ENCODE measurements at places on chromosomes 4 and X. TPM values are rescaled to one million over a fixed set of nuclear protein-coding genes. Genes with fewer than 3 reads are reported as not detected.
A peak's percentile ranks its signal among the peaks of the same experiment; 100 is the strongest.

DNA sequence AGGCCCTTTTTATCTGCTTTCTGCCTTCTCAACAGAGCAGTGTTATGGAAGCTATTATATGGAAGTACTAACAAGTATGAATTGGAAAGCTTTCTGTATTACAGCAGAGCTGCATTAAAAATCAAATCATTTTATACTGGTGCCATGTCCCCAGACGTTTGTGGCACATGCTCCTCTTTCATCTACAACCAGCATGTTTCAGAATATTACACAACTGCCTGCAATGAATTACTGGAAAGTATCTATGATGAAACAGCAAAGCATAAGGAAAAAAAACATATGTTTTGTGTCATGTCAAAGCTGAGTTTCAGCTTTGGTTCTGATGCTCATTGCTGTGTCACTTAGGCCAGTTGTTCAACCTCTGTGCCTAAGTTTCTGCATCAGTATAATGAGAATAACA, 576.8 kb downstream of the GBA3 start:
- DNase-seq = no peak
- no peaks in the 10 kb centered on the region for H3K27me3 ChIP-seq
- H3K27ac ChIP-seq = no peak overlapping the region
- H3K36me3 ChIP-seq = no peaks in the 10 kb centered on the region
- no peaks in the 10 kb centered on the region for H3K4me1 ChIP-seq
- no peak overlapping the region for H3K4me3 ChIP-seq

- H3K4me1 ChIP-seq = peaks cover 9% of the 10 kb centered on the region
- H3K36me3 ChIP-seq = no peaks in the 10 kb centered on the region
- DNase-seq = no peak
- H3K27ac ChIP-seq = no peak overlapping the region
- H3K27me3 ChIP-seq = no peaks in the 10 kb centered on the region
Observed at GRCh38 chrX:30973784-30974427, 84.9 kb upstream of the TAB3 start.

SASH3 gene
- total RNA-seq = 0.34 TPM

DNA sequence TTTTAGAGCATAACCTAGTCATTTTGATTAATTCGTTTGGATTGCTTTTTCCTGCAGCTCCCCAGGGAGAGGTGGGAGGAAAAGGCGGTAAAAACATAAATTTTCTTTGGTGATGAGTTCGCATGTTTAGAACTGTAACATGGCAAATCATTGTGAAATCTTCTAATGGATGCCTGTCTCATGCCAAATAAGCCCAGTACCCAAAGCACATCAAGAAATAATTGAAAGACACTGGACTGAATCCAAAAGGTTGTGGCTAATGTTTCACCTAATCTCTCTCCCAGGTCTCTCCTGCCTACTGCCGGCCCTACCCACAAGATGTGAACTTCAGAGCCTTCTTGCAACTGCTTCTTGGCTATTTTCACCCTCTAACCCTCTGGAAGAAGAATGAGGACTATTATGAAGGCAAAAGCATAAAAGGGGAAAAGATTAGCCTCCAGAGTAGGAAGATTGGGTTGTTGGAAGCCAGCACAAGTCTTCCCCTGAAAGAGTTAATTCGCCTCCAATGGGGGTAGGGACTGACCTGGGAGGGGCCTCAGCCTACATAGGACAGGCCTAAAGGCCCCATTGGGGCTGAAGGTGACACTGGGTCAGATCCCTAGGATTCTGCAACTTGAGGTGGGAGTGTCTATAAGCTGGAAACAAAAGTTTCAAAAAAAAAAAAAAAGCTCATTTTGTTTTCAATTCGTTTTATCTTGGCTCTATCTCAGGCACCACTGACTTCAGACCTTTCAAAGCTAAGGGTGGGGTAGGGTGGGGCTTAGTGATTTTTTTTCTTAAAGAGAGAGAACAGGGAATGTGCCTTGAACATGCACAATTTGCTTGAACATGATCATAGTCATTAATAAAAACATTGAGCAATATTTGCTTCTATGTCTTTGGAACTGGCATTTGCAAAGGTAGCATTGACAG, 278.6 kb upstream of the KLF3 start:
- H3K27me3 ChIP-seq = no peaks in the 10 kb centered on the region
- H3K4me3 ChIP-seq = no peak overlapping the region
- peak; percentile 35 for DNase-seq
- peaks cover 58% of the 10 kb centered on the region for H3K4me1 ChIP-seq

- H3K4me3 ChIP-seq = no peak overlapping the region
- no peak for DNase-seq
- peaks cover 4% of the 10 kb centered on the region for H3K27me3 ChIP-seq
- no peaks in the 10 kb centered on the region for H3K36me3 ChIP-seq
Observed at GRCh38 chr4:13524504-13525243, 19.6 kb downstream of the NKX3-2 start.

- no peak overlapping the region for H3K27ac ChIP-seq
- no peak for DNase-seq
- H3K4me1 ChIP-seq = no peaks in the 10 kb centered on the region
- H3K27me3 ChIP-seq = peaks cover 56% of the 10 kb centered on the region
- H3K4me3 ChIP-seq = no peak overlapping the region
Observed at GRCh38 chr4:183860731-183861130, 44.4 kb upstream of the STOX2 start.

- DNase-seq = no peak
- H3K36me3 ChIP-seq = no peaks in the 10 kb centered on the region
- H3K27me3 ChIP-seq = no peaks in the 10 kb centered on the region
- H3K27ac ChIP-seq = no peak overlapping the region
- no peak overlapping the region for H3K4me3 ChIP-seq
- H3K4me1 ChIP-seq = no peaks in the 10 kb centered on the region
Observed at GRCh38 chrX:128216364-128216763, 164.2 kb upstream of the ACTRT1 start.

- H3K4me1 ChIP-seq = no peaks in the 10 kb centered on the region
- H3K27ac ChIP-seq = no peak overlapping the region
- no peaks in the 10 kb centered on the region for H3K36me3 ChIP-seq
- H3K27me3 ChIP-seq = no peaks in the 10 kb centered on the region
- DNase-seq = no peak
- 0 out of 2 replicates have a peak overlapping the region, but pooled peaks have one; percentile 34 for H3K4me3 ChIP-seq
Observed at GRCh38 chrX:53072418-53073114, 9.6 kb upstream of the TSPYL2 start.

DNA sequence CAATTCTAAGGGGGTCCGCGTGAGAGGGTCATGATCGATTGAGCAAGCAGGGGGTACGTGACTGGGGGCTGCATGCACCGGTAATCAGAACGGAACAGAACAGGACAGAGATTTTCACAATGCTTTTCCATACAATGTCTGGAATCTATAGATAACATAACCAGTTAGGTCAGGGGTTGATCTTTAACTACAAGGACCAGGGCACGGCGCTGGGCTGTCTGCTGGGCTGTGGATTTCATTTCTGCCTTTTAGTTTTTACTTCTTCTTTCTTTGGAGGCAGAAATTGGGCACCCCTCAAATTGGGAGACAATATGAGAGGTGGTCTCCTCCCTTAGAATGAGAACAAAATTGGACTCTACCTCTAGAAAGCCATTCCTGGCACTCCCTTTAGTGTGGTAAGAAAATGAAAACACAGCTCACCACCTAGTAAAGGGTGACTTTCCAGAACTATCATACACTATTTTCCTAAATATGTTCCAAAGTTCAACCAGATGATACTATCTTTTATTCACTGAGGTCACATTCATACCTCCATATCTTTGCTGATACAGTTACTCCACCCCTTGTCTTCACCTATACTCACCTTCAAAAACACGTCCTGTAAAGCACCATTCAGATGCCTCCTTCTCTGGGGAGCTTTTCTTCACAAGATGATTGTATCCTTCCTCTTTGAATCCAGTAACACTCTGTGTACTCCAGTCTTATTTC, 1058.3 kb upstream of the SLIT2 start:
- DNase-seq = no peak
- H3K36me3 ChIP-seq = no peaks in the 10 kb centered on the region
- H3K4me3 ChIP-seq = no peak overlapping the region
- H3K4me1 ChIP-seq = no peaks in the 10 kb centered on the region

DNA sequence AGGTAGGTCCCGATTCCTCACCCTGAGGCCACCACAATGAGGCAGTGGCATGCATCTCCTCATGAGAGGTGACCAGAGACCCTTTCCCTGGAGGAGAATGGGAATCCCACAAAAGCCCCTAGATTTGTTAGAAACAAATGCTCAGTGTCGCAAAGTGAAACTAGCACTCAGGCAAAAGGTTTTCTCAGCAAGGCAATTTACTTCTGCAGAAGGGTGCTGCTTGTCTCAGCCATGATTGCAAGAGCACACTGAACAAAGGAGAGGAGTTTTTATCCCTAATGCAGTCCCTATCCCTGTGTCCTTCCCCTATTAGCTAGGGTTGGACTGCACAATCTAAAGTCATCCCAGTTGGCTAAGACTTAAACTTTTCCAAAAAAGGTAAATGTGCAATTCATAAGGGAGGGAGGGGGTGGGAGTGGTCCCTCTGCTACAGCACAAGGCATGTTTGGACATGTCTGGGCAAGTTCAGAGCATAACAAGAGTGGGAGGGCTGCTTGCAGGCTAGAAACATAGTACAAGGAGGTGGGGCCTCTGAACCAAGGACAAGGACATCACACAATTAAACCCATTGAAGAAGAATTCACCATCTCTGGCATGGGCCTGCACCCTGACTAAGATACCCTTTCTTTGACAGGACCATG, 185.3 kb downstream of the CCNG2 start:
- H3K36me3 ChIP-seq = no peaks in the 10 kb centered on the region
- H3K27me3 ChIP-seq = no peaks in the 10 kb centered on the region
- H3K4me3 ChIP-seq = no peak overlapping the region
- H3K4me1 ChIP-seq = no peaks in the 10 kb centered on the region

GRCh38 chrX:22690116-22690515, 309.6 kb upstream of the DDX53 start:
- no peaks in the 10 kb centered on the region for H3K36me3 ChIP-seq
- no peak overlapping the region for H3K4me3 ChIP-seq
- H3K27ac ChIP-seq = no peak overlapping the region
- H3K27me3 ChIP-seq = no peaks in the 10 kb centered on the region
- no peaks in the 10 kb centered on the region for H3K4me1 ChIP-seq

GYPE gene
- total RNA-seq = 36.0 TPM

H2BW2 gene
- total RNA-seq = not detected

PAGE2 gene
- total RNA-seq = 0.78 TPM

AIFM1 gene
- total RNA-seq = 85.2 TPM

GRCh38 chr4:26081795-26082498, 167.9 kb downstream of the SMIM20 start:
- no peak overlapping the region for H3K27ac ChIP-seq
- no peaks in the 10 kb centered on the region for H3K4me1 ChIP-seq
- peaks cover 5% of the 10 kb centered on the region for H3K27me3 ChIP-seq

DNA sequence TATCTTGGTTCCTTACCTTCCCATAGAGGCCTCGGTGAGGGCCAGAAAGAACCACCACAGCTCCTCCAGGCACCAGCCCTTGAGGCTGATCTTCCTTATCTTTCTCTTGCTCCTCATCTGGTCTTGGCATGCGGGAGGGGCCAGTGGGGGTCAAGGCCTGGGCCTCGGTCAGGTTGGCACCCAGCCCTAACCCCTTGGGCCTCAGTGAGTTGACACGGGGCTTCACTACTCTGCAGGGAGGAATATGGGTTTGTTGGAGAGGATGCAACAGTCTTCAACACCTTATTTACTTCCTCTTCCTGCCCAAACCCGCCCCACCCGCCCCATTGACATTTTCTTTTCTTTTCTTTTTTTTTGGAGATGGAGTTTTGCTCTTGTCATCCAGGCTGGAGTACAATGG, 6.0 kb downstream of the GPKOW start:
- peaks cover 9% of the 10 kb centered on the region for H3K4me1 ChIP-seq
- no peaks in the 10 kb centered on the region for H3K27me3 ChIP-seq
- H3K27ac ChIP-seq = no peak overlapping the region
- no peak overlapping the region for H3K4me3 ChIP-seq

CT55 gene
- 50.9 TPM for total RNA-seq

DNA sequence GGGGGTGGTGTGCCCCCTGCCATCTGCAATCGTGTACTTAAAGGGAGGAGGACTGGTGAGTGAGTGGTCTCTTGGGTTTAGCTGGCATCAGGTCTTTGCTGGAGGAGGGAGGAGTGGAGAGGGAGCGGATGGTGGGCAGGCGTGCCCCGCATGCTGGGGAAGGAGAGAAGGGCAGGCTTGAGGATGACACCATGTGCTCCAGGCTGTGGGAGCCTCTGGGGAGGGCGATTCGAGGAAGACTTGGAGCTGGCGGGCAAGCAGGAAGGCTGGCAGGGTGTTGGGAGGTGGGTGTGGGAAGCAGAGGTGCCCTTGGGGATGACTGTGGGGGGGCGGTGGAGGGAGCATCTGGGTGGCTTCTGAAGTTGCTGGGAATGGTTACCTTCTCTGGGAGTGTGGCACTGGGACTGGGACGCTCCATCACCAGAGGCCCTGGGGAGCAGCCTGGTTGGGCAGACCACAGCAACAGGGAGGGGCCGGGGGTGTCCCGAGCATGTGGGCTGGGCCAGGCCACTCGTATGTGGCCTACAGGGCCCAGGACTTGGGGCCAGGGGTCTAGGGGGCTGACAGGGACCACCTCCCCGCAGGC, 30.8 kb upstream of the AFAP1 start:
- no peaks in the 10 kb centered on the region for H3K4me1 ChIP-seq
- no peaks in the 10 kb centered on the region for H3K36me3 ChIP-seq
- H3K4me3 ChIP-seq = no peak overlapping the region
- no peak overlapping the region for H3K27ac ChIP-seq
- no peak for DNase-seq

- H3K4me3 ChIP-seq = no peak overlapping the region
- no peak for DNase-seq
- no peaks in the 10 kb centered on the region for H3K27me3 ChIP-seq
- no peak overlapping the region for H3K27ac ChIP-seq
Observed at GRCh38 chr4:32798471-32799159, 2078.4 kb downstream of the PCDH7 start.

GRCh38 chr4:182556580-182556979, 313.4 kb downstream of the TENM3 start:
- DNase-seq = no peak
- no peak overlapping the region for H3K4me3 ChIP-seq
- no peak overlapping the region for H3K27ac ChIP-seq
- no peaks in the 10 kb centered on the region for H3K36me3 ChIP-seq
- H3K4me1 ChIP-seq = no peaks in the 10 kb centered on the region
- H3K27me3 ChIP-seq = no peaks in the 10 kb centered on the region

DNA sequence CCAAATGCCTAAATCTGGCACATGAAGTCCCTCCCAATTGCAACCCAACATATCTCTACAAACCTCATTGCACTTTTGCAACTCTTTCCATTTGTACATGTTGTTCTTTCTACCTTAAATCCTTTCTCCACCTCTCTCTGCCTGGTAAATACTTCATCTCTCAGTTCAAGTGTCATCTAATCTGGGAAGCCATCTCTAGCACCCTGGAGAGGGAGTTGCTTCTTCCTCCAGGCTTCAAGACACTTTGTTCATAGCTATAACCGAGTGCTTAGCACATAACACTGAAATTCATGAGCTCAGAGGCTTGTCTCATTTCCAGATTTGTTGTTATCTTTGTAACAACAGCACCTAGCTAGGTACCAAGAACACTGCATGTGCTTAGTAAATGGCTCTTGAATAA, 114.8 kb upstream of the NAP1L5 start:
- no peak for DNase-seq
- H3K4me3 ChIP-seq = no peak overlapping the region
- H3K36me3 ChIP-seq = no peaks in the 10 kb centered on the region
- no peaks in the 10 kb centered on the region for H3K27me3 ChIP-seq
- peaks cover 11% of the 10 kb centered on the region for H3K4me1 ChIP-seq

- H3K27ac ChIP-seq = no peak overlapping the region
- no peak overlapping the region for H3K4me3 ChIP-seq
- peaks cover 19% of the 10 kb centered on the region for H3K27me3 ChIP-seq
- no peaks in the 10 kb centered on the region for H3K36me3 ChIP-seq
- no peaks in the 10 kb centered on the region for H3K4me1 ChIP-seq
- no peak for DNase-seq
Observed at GRCh38 chr4:38085751-38086150, 125.6 kb downstream of the PTTG2 start.

GRCh38 chr4:89482251-89482650, 174.7 kb upstream of the GPRIN3 start:
- no peaks in the 10 kb centered on the region for H3K27me3 ChIP-seq
- no peak overlapping the region for H3K4me3 ChIP-seq
- peak; percentile 25 for DNase-seq
- no peak overlapping the region for H3K27ac ChIP-seq
- no peaks in the 10 kb centered on the region for H3K36me3 ChIP-seq

LDB2 gene
- 0.36 TPM for total RNA-seq
